ENCODE measurements at places on chromosomes 6 and 20.

DNA sequence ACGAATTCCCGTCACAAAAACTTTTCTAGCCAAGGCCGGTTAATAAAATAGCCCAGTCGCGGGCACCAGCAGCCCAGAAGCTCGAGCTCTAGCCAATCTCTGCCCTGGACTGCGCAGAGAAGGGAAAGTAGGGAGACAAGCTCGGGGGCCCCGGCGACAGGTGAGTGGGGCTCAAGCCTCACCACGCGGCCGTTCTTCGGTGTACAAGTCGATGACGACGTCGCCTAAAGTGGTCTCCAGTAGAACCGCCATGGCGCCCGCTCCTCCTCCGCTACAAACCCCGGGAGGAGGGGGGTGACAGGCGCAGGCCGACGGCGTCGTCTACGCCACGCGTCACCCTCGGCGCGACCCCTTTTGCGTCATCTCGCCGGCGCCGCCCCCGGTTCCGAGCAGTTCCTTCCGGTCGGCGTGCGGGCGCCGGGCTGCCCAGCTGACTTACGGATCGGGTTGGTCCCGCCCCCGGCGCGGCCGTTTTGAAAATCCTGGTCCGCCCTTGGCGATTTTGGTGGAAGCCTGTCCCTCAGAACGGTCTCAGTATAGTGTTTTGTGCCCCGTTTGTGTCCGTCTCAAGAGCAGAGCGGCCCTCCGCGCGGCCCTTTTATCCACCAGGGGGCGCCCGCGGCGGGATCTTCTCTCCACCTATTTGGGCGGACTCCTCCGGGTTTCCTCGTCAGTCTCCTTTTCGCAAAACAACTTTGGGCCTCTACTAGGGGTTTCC lies at the start of gene PPIL4:
Gene PPIL4, minus strand, starts transcription at position 290 of the 718 bp plus-strand sequence. Its CDS starts 38 bp downstream, at position 252.
- peak; percentile 95 for DNase-seq

GRCh38 chr20:32241807-32242206 lies 34.1 kb downstream of the POFUT1 start:
- DNase-seq: no peak

DNA sequence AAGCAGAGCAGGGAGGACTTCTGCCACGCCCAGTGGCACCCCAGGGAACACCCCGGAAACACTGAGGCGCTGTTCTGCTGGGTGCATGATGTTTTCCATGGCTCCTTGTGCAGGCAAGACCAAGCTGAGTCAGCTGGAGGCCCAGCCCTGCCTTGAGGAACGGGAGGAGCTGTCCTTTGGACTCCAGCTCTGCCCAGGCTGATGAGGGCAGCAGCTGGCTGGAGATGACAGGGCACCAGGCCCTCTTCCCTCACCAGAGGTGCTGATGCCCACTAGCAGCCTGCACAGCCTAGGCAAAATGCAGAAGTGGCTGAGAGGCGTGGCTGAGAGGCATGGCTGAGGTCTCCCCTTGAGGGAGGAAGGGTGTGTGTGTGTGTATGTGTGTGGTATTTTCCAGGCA lies 2.4 kb downstream of the C6orf132 start:
- no peak for DNase-seq

DNA sequence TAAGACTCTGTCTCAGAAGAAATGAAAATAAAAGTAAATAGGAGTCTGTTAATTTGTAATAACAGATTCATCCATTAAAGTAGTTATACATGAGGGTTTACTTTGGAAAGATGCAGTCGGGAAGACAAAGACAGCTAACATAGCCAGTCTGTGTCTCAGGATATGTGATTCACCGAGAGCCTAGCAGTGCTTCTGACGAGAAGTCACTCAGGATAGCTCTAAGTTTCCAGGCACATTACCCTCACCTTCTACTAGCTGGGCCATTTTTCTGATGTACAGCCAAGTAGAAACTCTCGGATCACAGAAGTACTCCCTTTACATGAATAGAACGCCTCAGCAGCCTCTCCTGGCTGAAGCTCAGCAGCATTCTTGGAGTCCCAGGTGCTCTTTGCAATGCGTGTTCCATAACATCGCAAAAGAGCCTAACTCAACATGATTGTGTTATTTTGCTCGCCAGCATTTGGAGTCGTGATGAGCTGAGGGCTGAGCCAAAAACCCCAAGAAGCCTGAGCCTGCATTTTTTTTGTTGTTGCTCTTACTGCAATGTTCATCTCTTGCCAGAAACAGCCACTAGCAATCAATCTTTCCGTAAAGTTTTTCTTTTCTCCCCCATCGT lies 22.4 kb upstream of the TASP1 start:
- no peak for DNase-seq

DNA sequence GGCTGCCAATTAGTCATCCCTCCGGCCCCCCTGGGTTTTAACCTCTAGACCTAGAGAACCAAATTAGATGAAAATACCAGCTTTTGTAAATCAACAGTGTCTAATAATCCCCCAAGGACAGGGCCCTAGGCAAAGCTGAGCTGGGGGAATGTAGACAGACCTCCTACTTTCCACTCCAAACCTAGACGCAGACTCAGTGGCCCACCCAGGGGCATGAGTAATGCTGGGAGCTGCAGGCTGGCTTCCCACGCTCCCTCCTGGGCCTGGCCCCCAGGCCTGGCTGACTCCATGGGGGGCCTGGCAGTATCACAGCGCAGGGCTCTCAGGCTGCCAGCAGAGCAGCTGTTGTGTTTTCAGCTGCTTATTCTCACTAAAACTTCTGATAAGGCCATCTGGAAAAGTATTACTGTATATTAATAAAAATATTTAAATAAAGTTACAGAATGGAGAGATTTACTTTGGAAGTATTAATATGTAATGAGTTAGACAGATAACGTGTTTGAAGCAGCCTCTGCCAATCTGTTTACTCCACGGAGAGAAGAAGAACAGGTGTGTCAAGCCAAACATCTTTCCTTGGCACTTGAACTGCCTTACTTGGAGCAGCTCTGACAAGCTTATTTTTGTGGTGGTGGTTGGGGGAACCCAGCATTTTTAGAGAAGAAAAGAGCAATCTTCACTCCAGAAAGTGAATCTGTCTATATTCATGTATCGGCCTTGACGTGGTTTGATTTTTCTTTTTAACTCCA lies 144.0 kb upstream of the AGPAT4 start:
- DNase-seq: no peak

GRCh38 chr6:159908979-159909378 lies 18.2 kb downstream of the MAS1 start:
- no peak for DNase-seq

DNA sequence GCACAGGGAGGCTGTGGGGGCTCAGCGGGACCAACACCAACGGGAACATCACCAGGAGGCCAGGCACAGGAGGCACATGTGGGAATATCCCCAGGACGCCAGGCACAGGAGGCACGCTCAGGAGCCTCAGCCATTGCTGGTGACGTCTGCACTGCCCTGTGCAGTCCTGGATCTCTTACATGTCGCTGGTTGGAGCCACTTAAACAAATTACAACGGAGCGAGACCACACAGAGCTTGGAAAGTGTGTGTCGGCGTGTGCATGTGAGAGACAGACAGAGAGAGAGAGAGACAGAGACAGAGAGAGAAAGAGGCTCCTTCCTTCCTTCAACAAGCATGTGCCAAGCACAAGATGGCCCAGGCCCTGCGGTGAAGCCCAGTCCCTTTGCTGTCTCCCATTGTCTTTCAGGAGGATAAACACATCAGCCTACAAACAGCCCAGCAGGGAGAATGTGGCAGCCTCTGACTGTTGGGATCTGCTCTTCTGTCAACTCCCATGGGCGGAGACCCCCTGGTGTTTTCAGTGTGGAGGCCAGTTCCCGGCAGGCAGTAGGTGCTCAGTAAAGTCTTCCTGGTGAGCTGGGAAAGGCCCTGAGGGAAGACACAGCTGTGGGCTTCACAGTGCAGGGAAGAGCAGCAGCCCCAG lies 112.7 kb upstream of the THBS2 start:
- DNase-seq: no peak

DNA sequence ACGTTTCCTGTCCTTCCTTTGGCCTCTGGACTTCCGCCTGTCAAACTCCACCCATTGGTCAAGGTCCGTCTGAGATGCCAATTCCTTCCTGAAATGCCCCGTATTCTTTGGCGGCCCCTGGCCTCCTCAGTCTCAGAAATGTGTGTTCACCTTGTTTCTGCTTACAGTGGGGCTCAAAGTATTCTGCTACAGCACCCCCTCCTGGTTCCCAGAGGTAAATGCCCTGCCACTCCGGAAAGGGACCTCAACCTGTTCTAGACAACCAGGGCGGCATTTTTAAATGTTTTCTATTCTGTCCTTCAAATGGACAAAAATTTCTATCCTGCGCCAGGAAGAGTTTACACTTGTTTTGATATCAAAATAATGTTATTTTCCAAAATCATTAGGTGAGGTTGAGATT lies 12.1 kb upstream of the PAX1 start:
- no peak for DNase-seq

GRCh38 chr6:21451546-21452013 lies 142.0 kb upstream of the SOX4 start:
- DNase-seq: no peak

DNA sequence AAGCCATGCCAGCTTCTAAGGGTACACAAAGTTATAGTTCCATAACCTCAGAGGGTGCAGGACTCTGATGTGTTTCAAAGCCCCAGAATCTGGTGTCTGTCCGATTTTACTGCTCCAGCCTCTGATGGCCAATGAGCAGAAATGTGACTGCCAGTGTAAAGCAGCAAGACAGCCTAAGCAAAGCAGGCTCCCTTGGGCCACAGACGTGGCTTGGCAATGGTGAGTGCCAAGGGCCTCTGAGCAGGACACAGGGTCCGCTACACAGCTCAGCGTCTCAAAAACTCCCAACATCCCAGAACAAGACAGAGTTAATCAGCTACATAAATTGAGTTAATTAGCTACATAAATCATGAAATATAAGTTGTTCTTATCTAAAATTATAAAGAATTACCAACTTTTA lies 69.2 kb downstream of the PCSK2 start:
- no peak for DNase-seq

DNA sequence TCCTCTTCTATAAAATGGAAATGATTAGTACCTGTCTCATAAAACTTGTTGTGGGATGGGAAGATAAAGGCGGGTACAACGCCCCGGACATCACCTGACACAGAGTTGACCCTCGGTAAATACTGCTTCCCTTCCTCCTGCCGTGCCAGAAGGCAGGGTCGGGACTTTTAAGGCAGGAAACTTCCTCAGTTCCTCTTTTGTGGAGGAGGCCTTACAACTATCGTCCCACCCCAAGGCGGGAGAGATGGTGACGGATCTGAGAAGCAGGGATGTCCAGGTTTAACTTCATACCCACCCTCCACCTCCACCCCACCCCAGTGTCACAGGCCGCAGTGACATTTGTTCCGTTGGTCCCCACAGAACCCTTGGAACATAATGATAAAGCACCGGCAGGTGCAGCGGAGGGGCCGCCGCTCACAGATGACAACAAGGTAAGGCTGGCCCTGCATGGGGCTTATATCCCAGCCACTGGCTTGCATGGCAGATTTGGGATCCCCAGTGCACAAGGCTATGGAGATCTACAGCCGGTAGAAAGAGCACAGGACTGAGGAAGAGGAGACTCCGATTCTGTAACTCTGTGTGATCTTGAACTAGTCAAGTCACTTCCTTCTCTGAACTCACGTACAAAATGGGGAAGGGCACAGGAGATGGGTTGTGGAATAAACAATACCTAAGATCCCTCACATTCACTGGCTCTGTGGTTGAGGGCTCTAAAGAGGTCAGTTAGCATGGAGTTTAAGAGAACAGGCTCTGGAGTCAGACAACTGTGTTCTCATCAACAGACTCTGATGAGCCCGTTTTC lies 764 bp downstream of the DNTTIP1 start:
- DNase-seq: no peak
